NCI-H460 (cell line): ENCODE measurements at places on chromosomes 12 and 14. TPM values are rescaled to one million over a fixed set of nuclear protein-coding genes. Genes with fewer than 3 reads are reported as not detected.

Gene ZFHX2
- total RNA-seq, result 0.15 and 0.43 TPM in 2 replicates

DNA sequence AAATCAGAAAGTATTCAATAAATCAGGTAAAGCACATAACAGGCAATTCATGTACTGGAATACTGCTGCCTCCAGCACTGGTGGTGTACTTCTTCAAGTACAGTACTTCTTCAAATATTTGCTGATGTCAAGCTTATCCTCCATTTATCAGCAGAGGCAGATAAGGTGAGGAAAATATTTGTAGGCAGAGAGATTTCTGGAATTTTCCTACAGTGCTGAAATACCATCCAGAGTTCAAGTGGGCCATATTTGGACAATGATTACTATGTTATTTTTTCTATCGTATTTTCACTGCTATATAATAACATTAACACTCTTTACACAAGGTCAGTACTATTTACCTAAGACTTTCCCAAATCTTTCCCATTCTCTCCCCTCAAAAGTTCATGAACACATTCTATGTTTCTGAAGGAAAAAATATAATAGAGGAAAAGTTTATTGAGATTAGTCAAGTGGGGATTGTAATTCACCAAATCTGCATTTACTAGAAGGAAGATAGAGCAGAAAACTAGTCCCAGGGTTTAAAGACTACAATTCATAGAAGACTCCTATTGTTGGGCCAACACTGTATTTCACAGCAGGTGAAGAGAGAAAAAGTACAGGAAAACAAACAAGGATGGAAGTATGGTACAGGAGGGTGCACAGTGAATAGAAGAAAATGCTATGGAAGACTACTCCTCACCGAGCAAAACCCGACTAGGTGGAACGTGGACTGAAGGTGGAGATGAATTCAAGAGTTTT lies 141.1 kb downstream of the PAWR start:
- DNase-seq, result no peak

Gene KRT6C
- total RNA-seq, result not detected in 2 replicates

GRCh38 chr14:65179918-65180724 lies 77.8 kb upstream of the MAX start:
- no peak for DNase-seq

DNA sequence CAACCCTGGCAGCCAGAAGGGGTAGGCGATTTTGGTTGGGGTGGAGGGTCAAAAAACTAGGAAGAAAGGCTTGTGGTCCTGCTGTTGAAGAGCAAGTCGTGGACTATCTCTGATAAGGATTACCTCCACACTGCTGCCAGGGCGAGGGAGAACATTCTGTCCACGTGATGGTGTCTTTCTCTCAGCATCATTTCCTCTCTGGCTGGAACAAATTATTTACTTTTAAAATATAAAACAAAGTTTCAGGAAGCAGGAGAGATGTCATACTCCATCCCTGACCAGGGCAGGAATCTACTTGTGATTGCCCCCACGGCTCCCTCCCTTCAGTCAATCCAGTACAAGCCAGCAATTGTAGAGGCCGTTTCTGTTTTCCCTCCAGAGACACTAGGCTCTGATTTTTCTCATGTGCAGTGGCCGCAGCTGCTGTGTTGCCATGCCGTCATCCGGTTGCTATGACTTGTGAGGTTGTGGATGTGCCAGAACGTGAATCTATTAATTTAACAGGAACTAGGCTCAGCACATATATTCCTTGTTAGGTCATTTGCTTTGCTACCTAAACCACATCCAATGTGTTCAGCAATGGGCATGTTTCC lies 61.5 kb upstream of the PTGR2 start:
- no peak for DNase-seq

GRCh38 chr12:6206327-6206726 lies 6.1 kb downstream of the CD9 start:
- DNase-seq, result no peak

GRCh38 chr12:90174198-90174510 lies 465.5 kb upstream of the ATP2B1 start:
- DNase-seq, result no peak

DNA sequence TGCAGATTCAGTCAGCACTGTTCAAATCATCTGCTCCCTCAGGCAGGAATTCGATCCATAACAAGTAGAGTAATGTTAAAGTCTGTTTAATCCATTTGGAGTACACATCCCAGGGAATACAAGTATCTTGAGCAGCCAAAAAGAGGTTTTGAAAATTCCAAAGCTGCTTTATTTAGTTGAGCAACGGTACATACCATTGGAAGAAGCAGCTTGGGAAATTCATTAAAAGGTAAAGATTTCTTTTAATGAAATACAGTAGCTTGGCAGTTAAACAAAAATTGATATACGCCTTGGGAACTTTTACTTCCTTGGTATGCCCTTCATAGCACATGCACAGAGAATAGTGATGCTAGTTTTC lies 153.8 kb downstream of the LRIG3 start:
- DNase-seq, result no peak

DNA sequence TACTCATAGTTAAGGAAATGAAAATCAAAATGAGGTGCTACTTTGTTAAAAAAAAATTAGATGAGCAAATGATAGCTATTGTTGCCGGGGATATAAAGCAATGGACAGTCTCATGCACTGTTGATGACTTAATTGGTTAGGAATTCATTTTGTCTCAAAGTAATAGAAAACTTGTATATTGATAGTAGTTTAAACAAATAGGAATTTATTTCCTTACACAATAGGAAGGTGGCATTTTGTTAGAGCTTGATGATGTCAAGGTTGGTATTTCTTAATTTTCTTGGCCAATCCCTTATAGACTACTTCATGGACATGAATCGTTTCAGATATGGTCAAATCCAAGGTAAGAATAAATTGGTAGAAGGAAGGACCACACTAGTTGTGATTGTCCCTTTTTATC lies 7.8 kb downstream of the PRPF39 start:
- no peak for DNase-seq

DNA sequence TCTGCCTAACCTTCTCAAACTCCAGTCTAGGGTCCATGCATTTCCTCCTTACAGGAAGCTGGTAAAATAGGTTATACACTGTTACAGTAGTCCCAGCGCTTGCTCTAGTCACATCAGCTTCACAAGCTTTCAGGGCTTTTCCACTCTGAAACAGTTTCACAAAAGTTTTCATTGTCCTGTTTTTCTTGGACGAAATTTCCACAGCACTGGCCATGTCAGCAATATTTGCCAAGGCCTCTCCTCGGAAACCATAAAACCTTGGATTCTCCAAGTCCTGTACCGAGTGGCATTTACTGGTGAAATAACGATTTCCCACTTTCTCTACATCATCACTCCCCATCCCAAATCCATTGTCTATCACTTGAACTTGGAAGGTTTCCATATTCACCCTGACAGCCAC lies 2.1 kb downstream of the MLH3 start:
- no peak for DNase-seq

- no peak for DNase-seq
Observed at GRCh38 chr12:132629330-132629729, 10.8 kb downstream of the P2RX2 start.

DNA sequence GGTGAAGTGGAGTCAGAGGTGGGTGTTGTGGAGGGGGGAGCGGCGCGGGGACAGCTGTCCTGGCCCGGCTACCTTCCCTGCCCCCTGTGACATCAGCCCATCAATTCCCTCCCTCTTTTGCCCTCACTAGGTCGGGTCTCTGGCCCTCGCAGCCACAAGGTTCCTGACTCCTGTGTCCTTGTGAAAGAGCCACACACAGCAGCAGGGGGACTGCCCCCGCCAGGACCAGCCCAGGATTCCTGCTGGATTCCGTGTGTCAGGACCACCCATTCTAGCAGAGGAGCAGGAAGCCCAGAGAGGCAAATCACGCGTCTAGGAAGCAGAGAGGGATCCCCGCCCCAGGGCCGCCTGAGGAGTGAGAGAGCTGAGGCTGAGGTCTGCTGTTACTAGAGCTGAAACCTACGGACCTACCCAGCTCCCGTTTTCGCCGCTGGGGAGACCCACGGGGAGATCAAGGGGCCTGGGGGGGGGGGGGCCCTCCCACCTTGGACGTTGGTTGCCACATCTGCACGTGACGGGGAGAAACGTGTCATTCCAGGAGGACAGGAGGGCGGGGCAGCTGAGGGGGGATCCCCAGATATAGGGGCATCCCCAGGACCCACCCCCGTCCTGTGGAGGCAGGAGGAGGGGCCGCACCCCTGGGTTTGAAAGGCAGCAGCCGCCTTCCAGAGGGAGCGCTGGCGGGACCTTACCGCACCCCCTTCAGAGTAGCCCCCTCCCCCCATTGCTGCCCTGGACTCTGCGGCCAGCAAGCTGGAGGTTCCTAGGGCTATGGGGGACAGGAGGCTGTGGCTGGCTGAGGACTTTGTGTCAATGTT lies 12.5 kb upstream of the INF2 start:
- no peak for DNase-seq

Gene ABCD2
- total RNA-seq, result not detected in 2 replicates

DNA sequence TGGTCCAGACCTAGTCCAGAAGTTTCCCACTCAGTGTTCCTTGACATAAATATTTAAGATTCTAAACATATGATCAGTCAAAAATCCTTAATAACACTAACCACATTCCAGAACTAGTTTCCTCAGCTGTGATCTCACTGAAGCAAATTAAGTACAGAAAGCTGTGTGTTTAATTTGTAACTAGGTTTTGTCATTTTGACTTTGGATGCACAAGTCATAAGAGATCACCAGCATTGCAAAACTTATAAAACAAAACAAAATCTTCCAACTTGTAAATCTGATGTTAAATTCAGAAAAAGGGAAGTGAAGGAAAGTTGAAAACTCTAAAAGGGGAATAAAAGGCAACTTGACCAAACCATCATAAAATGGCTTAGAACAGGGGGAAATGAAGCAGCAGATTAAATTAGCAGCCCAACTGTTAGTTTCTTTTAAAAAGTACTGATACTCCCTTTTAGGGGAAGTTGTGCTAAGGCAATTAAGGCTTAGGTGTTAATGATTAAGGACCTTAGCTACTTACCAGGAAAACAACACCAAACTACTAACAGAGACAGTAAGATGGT lies 56.6 kb downstream of the SH2B3 start:
- DNase-seq, result no peak
